Activated CD8-positive, alpha-beta memory T cell treated with anti-CD3 and anti-CD28 coated beads for 1 hour (primary cell): ENCODE measurements at places on chromosomes 3 and 15.

DNA sequence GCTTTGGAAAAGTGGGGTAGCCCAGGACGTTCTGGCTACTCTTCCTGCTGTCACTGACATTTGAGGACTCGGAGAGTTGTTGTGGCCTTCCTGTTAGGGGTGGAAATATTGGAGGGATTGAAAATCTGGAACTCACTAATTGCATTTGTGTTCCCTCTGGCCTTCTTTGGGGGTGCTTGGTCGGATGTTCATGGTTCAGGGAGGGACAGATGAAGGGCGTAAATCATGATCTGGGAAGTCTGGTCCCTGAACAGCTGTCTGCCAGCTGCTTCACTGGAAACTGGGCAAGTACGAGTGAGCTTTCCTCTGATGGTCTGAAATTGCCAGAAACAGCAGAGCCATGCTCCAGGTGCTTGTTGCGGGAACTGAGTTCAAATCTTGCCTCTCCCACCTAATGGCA lies 327.8 kb upstream of the C2CD4B start:
- no peak for DNase-seq

DNA sequence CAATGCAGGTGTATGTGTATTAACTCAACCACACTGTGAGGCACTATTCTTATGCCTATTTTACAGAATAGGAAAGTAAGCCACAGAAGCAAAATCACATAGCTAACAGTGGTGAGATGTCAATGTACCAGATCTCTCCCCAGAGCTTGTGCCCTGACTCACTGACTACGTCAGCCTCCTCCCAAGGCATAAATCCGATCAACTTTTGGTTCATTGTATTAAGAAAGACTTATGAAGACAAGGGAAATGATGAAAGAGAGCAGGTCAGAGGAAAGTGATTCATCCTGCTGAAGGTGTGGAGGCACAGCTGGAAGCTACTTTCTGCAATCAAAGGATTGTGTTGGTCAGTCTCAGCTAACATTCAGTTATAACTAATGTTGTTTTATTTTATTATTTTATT lies 33.0 kb upstream of the SV2B start:
- no peak for DNase-seq

- DNase-seq: no peak
Measured at GRCh38 chr3:96865605-96866004, 51.2 kb downstream of the EPHA6 start.

DNA sequence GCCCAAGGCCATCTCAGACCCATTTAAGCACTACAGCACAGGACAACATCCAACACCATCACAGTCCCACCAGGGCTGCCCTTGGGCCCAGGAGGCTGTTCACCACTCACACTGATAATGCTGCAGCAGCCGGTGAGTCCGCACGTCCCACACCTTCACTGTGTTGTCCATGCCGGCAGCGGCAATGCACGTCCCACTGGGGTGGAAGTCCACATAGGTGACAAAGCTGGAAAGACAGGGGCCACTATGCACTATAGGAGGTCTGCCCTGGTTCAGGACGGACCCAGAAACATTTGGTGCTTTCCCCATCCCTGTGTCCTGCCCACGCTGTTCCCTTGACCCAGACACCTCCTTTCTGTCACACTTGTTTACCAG lies 8.5 kb downstream of the POC1A start:
- DNase-seq: no peak

DNA sequence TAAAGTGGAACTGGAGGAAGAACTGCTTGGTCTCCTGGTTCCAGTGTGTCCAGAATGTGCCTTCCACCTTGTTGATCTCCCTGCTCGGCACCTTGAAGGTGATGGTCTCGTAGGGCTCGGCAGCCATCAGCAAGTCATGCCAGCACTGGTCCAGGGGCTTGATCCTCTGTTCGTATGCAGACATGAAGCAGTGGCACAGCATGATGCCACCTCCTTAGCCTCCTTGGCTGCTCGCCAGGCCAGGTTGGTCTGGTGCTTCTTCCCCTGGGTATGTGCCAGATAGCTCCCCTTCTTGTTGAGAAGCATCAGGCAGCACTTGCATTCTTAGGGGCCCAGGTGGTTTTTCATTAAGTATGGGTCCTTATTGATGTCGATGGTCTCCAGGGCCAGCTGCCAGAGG lies 17.8 kb upstream of the TXNRD3 start:
- no peak for DNase-seq

GRCh38 chr15:40334941-40335795 lies 5.6 kb downstream of the CCDC9B start:
- no peak for DNase-seq
